Stimulated activated CD8-positive, alpha-beta memory T cell treated with anti-CD3 and anti-CD28 coated beads, Interleukin-2, amount 100 ng/mL, for 1 hour (primary cell): ENCODE measurements at places on chromosomes 12 and 14.

- DNase-seq, result no peak
Measured at GRCh38 chr12:29662734-29663323, 120.9 kb downstream of the TMTC1 start.

DNA sequence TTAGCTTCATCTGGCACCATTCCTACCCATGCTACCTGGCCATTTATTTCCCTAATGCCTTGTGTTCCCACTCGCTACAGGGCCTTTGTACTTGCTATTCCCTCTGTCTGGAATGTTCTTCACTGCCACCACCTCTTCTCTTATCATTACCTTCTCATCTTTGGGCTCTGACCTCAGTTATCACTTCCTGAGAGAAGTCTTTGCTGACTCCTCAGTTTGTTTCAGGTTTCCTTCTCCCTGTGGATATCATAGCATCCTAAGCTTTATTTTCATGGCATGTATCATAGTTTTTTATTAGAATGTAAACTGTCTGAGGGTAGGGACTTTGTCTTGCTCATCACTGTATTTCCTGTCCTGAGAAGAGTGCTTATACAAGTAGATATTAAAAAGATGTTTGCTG lies 29.7 kb downstream of the SPATS2 start:
- no peak for DNase-seq

GRCh38 chr12:57990241-57990883 lies 49.0 kb downstream of the ATP23 start:
- DNase-seq, result no peak

- no peak for DNase-seq
Measured at GRCh38 chr14:20262642-20263128, 23.6 kb downstream of the OR11H4 start.

DNA sequence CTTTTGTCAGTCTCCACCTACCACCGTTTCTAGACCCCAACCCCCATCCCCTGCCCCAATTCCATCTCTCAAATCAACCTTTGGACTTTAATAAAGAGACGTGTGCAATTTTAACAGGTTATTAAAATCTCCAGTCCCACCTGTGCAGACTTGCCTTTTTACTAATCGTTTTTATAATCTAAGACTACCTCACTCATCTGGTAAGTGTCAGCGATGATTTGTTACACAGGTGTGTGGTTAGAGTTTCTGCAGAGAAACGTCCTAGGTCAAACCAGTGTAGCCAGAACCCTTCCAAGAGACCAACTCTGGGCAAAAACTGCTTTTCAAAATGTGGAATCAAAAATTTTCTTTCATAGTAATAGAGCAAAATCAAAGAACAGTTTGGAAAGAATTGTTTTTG lies 60.4 kb upstream of the PELI2 start:
- DNase-seq, result no peak

GRCh38 chr12:49777800-49778748 lies 36.7 kb downstream of the TMBIM6 start:
- peak; percentile 65 for DNase-seq

DNA sequence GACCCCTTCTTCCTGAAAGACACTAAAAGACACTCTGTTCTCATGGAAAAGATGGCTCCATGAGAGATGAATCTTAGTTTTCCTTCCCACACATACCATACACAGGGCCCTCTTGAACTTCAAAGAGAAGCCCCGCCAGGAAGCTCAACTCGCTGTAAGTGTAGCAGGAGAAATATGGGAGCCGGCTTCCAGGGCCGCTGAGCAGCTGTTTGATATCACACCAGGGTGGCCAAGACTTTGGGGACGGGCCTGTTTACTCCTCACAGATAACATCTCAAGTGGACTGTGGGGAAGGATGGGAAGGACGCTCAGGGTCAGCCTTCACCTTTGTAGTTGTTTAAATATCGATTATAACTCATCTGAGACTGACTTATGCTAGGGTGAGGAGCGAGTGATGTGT lies 235.5 kb upstream of the TBX3 start:
- DNase-seq, result no peak
